ENCODE measurements at places on chromosomes 3 and 15.

DNA sequence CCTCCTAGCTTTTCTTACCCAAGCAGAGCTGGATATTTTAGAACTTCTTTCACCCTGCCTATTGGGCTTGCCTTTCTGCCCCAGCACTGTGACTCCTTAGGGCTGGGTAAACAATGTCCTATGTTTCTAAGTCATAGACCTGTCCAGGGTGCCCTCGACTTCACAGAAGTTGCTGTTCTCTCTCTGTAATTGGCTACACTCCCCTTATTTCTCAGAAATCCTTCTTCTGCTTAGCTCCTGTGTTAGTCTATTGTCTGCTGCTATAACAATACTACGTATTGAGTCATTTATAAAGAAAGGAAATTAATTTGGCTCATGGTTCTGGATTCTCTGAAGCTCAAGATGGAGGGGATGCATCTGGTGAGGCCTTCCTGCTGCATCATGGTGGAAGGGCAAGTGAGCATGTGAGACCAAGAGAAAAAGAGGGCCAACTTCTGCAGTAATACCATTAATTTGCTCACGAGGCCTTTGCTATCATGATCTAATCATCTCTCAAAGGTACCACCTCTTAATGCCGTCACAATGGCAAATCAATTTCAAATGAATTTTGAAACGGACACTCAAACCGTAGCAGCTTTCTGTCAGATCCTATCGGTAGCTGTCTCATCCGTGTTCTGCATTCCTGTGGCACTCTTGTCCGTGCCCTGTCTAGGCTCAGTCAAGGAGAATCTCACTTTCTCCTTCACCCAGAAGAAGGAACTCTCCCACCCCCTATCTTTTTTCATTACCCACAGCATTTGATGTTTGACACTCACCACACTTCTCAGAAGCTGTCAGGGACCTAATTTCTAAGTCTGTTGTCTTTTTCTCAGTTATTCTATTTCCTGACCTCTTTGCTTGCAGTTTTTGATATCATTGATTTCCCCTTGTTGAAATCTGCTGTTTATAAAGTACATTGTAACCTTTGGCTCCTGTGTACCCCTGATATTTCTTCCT is 22.3 kb upstream of the GPR171 start:
- DNase-seq, result no peak

DNA sequence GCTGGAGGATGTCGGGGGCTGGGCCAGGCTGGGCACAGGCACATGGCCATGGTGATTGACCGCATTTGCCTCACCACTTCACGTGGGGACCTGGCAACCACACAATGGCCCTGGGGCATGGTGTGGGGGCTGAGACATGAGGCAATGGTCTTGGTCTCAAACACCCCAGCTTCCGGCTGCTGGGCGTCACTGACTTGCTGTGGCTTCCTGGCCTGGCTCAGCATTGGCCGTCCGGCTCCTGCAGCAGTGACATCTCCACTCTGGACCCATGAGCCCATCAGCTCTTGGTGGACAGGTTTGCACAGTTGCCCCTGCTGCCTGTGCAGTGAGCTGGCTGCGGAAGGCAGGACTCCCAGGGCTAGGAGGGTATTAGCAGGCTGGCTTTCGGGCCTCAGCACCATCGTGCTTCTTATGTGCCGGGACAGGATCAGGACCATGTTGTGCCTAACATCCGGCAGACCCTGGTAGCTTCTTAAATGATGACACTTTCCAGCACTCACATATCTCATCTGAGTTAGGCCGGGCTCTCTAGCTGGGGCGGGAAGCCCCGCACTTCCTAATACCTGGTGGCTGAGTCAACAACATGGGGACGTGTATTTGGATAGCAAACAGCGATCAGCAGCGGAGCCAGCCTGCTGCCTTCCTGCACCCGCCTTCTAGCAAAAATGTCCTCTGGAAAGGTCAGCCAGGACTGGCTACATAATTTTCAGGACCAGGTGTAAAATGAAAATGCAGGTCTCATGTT is 34.1 kb downstream of the ZNF710 start:
- DNase-seq, result peak; percentile 64

- peak; percentile 50 for DNase-seq
Observed at GRCh38 chr15:64092864-64093626, 593 bp downstream of the CIAO2A start.

- no peak for DNase-seq
Observed at GRCh38 chr3:145650170-145650569, 510.8 kb downstream of the PLOD2 start.

GRCh38 chr3:185152410-185153170 is at the start of gene C3orf70:
Gene C3orf70, minus strand, starts transcription at chr3:185153060. Its CDS starts 237 bp downstream, at chr3:185152823.
- peak; percentile 17 for DNase-seq

GRCh38 chr3:186589856-186590579 is 19.5 kb downstream of the DNAJB11 start:
- DNase-seq, result no peak

DNA sequence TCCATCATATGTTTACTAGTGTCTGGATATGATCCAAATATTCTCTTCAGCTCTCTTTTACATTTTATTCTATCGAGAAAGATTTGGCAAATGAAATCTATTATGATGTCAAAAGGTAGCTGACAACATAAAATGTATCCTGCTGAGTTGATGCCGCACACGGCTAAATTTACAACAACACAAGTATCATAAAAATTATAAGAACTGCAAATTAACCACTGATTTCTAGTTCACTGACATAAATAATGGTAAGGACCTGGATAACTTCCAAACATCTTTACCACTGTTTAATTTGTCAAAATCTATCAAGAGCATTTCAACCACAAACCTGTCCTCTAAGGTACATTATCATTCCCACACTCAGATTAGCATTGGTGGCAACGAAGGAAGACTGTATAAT is 244.5 kb downstream of the FOXP1 start:
- DNase-seq, result no peak

DNA sequence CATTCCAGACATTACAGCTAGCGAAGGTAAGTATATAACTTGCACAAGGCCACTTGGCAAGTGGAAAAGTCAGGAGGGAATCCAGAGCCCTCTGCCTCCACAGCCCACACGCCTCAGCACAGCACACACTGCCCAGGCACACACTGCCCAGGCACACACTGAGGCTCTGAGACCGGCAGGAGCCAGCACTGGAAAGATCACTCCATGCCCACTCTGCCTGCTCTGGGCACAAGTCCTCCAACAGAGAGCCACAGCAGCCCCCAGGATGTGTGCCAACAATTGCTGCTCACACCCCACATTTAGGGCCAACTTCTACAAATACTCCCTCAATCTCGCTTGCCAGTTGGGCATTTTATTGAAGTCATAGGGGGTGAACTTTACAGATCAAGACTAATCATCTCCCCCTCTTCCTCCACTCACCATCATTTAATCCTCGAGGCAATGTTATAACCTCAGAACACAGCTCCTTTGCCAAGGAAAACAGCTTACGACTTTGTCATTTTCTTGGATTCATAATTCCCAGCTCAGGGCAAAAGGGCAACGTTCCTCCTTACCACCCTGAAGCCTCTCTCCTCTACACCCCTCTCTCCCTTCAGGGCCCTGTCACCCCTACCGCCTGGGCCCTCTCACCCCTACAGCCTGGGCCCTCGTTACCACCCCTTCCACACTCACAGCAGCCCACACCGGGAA is 53.0 kb upstream of the TPM1 start:
- no peak for DNase-seq

GRCh38 chr15:85750319-85751290 is 44.1 kb downstream of the KLHL25 start:
- DNase-seq, result peak; percentile 18

DNA sequence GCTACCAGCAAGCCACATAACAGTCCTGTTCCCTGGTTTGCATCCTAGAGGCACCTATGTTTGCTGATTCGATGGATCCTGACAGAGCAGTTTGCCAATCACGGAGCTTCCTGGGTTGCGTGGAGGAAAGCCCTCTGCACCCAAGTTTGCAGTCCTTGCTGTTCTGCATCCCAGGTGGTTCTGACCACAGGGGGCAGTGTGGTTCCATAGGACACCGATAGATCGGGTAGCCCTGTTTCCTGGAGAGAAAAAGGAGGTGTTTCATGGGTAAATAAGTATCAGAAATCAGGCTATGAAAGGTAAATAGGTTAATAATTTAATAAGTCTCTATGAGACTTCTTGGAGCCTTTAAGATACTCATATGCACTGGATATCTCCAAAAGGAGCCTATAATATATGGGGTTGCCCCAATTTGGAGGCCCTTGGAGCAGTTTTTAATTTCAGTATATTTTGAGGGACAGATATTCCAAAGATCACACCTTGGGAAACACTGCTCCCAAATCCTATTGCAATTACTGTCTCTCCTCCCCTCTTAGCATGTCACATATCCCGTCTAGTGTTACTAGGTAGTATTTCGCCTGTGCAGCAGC is 194.6 kb upstream of the TPM1 start:
- peak; percentile 57 for DNase-seq

- no peak for DNase-seq
Observed at GRCh38 chr3:140349938-140350337, 327.9 kb upstream of the TRIM42 start.

DNA sequence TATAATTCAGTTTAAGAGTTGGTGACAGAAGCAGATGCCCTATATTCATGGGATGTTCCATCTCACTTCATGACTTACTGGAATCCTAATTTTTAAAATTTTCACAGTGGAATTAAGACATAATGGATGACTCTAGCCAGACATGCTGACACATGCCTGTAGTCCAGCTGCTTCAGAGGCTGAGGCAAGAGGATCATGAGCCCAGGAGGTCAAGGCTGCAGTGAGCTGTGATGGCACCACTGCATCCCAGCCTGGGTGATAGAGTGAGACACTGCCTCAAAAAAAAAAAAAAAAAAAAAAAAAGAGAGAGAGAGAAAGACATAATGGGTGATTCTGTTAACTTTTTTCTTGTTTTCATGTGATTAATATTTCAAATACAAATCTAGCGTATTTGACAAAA is 123.6 kb downstream of the KLHL25 start:
- DNase-seq, result no peak

DNA sequence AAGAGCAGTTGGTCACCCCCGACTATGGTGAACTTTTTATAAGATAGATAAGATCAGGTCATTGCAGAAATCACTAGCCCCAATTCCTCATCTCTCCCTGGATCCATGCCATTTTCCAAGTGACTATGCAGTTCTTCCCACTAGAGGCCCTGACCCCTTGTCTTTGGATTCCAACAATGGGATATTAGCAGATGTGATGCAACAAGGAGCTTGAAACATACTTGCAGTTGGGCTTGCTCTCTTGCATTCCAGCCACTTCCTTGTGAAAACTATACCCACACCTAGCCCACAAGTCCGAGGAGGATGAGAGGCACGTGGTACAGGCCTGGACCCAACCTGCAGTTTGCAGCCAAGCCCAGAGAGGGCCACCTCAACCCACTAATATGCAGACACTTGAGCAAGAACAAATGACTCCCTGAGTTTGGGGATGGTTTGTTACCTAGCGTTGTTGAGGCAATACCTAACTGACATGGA is 60.6 kb downstream of the SUCLG2 start:
- peak; percentile 6 for DNase-seq

- DNase-seq, result no peak
Observed at GRCh38 chr3:167656821-167657220, 3.1 kb upstream of the WDR49 start.

- peak; percentile 1 for DNase-seq
Observed at GRCh38 chr3:51283421-51283820, 101.7 kb upstream of the MANF start.

GRCh38 chr3:151835751-151836525 is 22.0 kb downstream of the AADAC start:
- peak; percentile 53 for DNase-seq

- DNase-seq, result no peak
Observed at GRCh38 chr3:1469248-1469647, 376.4 kb downstream of the CNTN6 start.

DNA sequence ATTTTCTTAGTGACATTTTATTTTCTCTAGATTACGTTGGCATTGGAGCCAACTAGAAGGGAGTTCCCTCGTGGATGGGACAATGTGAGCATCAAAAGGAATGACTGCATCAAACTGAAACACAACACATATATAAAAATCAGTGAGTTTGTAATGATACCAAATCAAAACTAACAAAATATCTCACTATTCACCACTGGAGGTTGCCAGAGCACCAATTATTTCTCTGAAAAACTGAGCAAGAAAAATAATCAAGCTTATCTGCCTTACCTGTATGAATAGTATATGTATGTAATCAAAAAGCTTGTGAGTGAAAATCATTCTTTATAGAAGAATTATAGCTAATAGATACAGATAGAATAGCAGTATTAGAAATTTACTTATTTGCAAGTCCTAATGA is 46.8 kb upstream of the OTOL1 start:
- DNase-seq, result no peak

- no peak for DNase-seq
Observed at GRCh38 chr3:60337421-60337820, 913.8 kb downstream of the FHIT start.

DNA sequence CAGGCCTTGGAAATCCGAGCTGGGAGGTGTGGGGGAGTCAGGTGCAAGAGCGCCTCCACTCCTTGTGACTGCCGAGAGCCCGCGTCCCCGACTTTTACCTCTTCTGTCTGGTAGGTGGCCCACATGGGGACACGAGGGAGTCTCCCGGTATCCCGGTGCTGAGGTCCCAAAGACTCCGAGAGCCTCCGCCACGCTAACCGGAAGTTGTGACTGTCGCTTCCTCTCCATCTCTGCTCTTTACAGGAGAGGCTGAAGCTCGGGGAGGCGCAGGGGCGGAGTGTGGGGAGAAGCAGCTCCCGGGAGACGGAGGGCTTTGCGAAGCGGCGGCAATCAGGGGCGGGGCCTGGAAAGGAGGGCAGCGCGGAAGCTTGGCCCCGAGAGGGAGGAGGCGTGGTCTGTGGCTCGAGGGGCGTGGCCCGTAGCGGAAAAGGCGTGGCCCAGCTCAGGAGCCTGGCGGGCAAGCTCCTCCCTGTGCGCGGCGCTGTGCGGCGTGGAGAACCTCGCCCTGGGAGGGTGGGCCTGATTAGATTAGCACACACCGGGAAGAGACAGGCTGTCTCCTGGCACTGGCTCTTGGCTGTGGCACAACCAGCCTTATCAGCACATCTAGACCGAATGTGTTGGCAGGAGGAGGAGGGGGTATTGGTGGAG is 143.9 kb downstream of the GABRB3 start:
- no peak for DNase-seq

Data from brain microvascular endothelial cell (primary cell).